NCI-H82 (cell line): ENCODE measurements at places on chromosomes 4 and X.

DNA sequence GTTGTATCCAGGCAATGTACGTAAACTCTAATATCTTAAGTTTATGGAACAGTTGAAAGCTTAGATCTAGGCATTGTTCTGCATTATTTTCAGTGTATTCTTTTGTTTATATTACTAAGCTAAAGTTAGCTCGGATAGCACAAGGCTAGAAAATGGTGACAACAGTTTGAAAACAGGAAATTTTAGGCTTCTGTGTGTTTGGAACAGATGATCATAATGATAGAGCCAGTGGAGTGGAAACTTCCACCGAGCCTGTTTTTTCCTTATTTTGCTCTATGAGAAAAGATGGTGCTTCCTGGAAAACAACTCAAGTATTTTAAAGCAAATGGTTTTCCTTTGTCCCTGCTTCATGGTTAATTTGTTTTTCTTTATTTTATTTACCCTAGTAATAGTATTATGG is 70.8 kb downstream of the GAB1 start:
- DNase-seq, result no peak

- no peak for DNase-seq
Measured at GRCh38 chrX:52082578-52082977, 13.6 kb upstream of the MAGED4B start.

GRCh38 chrX:106331606-106332005 is 163.5 kb downstream of the PWWP3B start:
- DNase-seq, result no peak

DNA sequence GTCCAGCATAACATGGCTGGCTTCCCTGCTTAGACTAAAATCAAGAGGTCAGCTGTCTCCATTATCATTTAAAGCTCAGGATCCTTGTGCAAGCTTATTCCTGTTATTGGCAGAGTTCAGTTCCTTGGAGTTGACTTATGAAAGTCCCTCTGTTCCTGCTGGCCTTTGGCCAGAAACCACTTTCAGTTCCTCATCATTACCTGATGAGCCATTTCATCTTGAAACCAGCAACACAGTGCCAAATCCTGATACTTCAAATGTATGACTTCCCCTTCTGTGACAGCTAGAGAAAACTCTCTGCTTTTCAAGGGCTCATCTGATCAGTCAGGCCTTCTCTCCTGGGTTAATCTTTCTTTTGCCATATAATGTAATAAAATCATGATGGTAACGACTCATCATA is 110.6 kb upstream of the FSTL5 start:
- peak; percentile 26 for DNase-seq

DNA sequence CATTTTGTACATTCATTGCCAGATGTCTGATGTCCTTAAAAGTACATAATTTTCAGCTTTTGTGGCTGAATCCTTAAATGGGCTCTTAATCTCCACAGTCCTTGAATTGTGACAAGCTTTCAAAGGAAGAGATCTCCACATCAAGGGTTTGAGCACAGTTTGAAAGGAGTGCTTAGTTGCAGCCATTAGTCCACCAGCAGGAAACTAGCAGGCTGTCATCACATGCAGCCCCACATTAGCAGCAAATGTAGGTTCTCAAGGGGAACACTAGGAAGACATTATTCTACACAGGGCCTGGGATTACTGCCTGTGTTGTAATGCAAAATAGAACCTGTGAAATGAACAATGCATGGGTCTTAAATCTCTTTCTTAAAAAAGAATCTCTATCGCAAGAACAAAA is 173.2 kb downstream of the CBLL2 start:
- DNase-seq, result no peak

GRCh38 chrX:20352935-20353336 is 86.2 kb upstream of the RPS6KA3 start:
- DNase-seq, result no peak

DNA sequence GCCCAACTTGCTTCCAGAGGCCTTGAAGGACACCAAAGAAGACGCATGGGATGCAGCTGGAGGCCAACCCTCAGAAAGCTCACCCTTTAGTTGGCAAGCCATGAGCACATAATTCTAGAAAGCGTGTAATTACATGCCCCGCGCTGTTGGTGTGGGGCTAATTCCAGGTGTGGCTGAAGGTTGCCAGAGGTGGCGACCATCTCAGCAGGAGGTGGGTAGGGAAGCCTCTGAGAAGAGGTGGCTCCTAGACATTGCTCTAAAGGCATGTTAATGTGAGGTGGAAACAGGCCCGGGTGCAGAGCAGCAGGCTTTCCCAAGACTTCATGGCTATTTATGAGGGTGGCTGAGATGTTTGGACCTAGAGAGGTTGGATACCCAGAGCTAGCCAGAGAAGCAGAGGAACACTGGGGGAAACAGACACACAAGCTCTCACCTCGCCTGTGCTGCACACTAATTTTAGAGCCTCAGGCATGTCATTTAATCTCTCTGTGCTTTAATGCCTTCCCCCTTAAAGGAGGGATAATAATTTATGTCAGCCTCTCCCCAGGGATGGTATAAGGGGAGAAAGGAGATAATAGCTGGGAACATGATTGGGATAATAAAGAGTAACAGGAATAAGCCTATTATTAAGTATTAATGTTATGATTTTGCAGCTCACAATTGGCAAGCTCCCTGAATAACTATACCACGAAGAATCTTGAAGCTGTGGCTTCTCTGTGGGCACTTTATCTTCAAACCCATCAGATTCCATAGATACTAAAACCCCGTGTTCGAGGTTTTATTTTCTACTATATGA is 60.0 kb upstream of the HELT start:
- peak; percentile 45 for DNase-seq

- DNase-seq, result no peak
Measured at GRCh38 chr4:128853741-128854140, 44.2 kb downstream of the JADE1 start.

DNA sequence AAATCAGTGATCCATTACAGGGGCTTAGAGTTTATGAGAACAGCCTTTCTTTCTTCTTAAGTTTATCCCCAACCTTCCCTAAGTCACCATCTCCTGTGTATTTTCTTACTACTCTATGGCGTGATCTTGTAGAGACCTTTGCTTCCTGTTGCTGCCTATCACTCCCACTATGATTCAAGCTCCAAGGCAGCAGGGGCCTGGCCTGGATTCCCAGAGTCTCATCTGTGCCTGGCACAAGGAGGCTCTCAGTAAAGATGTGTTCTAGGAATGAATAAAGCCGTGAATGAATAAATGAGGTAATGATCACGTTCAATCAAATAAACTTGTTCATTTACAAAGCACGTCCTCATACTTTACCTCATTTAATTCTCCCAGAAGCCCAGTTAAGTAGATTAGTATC is 45.4 kb downstream of the CC2D2A start:
- peak; percentile 72 for DNase-seq

DNA sequence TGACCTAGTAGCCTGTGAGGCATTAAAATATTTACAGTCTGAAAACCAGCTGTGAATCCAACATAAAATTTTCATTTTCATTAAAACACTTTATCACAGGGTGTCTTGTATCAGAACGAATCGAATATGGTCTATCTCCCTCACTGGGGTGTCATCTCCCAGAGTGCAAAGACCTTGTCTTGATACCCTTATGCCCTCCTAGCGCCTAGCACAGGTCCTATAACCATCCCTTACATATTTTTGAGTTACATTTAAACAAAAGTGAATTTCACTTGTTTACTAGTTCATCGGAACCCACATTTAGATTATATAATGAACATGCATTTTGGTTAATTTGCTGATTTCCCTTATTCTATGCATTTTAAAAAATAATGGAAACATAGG is 14.0 kb downstream of the DIPK2B start:
- DNase-seq, result no peak

DNA sequence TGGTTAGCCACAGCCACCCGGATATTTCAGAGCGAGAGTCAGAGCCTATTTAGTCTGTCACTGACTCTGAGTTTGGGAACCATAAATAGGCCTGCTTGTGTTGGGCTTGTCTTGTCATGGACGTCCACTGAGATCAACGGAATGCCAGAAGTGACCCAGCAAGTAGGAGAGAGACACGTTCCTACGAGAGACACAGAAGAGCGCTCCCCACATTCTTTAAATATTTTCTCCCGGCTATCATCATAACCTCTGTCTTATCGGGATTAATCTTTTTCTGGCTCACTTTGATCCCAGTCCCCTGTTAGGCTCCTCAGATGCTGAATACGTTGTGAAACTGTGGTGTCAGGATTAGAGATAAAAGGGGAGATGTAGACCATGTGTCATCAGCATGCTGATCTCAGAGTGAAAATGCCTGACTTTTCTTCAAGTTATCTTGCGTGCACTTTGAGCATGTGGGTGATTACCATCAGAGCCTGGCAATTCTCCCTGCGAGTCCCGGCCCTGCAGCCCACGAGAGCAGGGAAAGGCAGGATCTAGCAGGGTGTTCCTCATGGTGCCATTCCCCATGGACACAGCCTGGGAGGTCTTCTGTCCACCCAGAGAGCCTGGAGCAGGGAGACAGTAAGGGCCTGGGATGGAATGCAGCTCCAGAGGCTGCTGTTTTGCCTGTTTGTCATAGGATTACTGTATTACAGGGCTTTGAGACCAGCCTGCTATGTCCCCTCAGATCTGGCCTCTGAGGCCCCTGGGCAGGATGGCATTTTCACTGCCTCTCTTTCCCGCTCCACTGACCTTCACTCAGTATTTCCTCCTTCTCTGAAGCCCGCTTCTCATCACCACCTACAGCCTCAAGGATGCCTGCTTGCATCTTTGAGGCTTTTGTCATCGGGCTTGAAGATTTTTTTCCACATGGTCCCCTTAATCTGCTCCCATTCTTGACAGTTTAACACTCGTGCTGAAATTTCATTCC is 2.8 kb upstream of the TENM3 start:
- no peak for DNase-seq

GRCh38 chrX:1440506-1440905 is 12.2 kb downstream of the ASMTL start:
- no peak for DNase-seq

DNA sequence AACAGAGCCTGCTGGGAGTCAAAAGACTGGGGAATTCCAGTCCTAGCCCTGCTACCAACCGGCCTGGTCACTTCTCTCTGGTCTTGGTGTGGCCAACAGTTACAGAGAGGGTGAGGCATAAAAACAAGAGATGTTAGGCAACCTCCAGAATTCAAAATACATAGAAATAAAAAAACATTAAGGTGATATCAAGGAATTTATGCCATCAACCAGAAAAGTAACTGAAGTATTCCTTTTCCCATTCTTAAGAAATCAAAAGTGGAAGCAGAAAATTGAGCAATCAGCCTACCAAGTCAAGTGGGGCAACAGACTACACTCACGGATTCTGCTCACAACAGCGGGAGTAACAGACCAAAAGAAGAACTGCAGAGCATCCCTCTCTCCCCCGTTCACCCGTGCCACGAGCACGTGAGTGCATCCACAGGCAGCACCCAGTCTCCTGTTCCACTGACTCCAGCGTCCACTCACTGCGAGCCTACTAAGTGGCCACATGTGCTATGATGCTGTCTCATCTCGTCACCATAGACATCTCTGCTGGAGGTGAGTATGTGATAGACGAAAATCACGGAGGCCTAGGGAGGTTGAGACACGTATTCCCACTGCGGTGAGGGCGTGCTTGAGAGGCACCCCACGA is 29.3 kb downstream of the AFAP1 start:
- no peak for DNase-seq

DNA sequence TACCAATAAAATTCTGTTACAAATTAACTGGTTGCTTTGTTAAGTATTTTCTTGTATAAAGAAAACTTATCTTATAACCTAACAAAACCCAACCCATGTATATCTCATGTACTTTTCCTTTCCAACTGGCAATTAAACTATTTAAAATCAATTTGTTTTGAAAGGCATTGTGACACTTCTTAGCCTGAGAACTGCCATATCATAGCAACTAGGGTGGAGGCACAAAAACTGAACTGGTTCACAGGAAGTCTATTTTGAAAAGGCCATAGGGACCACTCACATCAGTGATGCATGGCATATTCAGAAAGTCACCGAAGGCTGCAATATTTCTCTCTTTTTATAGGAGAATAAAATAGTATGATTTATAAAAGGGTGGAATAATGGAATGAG is 40.5 kb upstream of the ARSJ start:
- DNase-seq, result no peak

GRCh38 chrX:46630141-46630540 is 56.6 kb downstream of the CHST7 start:
- DNase-seq, result no peak

DNA sequence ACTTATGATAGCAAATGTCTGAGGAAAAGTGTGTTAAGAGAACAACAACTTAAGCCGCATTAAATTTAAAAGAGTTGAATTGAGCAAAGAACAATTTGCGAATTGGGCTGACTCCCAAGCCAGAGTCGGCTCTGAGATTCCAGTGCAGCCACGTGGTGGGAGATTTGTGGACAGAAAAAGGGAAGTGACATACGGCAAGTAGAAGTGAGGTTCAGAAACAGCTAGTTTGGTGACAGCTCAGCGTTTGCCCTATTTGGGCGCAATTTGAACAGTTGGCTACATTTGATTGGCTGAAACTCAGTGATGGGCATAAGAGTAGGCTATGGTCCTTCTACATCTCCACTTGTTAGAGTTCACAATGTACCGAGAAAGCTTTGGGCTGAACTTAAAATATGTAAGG is 124.0 kb downstream of the PRKX start:
- no peak for DNase-seq

GRCh38 chrX:53086464-53086863 is 4.3 kb downstream of the TSPYL2 start:
- DNase-seq, result no peak

GRCh38 chr4:2289311-2289954 is 27.5 kb upstream of the MXD4 start:
- DNase-seq, result no peak

DNA sequence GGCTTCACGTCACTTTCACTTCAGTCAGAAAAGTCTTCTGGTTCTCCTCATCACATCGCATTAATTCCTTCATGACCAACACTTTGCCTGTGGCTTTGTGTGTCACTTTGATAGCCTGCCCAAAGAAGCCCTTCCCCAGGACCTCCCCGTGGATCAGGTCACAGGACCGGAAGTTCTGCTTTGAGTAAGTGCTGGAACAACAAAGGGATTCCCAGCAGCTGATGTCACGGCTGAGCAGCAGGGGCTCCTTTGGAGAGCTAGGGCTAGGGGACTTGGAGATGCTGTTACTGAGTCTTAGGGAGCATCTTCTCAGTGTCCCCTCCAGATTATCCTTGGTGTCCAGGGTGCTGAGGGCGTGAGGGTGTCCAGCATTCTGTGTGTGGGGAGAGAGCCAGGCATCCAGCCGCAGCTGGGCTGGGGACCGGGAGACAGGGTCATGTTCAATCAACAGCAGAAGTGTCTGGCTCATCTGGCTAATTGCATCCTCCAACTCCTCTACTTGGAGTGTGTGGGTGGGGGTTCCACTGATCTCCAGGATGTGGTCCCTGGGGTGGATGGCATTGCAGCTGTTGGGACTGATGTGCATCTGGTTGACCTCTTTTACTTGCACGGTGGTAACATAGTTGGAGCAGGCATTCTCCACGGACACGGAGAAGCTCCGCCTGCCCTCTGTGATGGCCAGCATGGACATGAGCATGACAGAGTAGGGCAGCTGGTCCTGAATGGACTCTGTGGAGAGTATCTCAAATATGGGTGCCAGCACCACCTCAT is 39.2 kb upstream of the ARHGAP6 start:
- no peak for DNase-seq
